T-helper 1 cell (primary cell): ENCODE measurements at places on chromosomes 16 and 17.

- no peak for DNase-seq
These were observed 159.6 kb upstream of the MPHOSPH6 start for GRCh38 chr16:82329504-82330192.

DNA sequence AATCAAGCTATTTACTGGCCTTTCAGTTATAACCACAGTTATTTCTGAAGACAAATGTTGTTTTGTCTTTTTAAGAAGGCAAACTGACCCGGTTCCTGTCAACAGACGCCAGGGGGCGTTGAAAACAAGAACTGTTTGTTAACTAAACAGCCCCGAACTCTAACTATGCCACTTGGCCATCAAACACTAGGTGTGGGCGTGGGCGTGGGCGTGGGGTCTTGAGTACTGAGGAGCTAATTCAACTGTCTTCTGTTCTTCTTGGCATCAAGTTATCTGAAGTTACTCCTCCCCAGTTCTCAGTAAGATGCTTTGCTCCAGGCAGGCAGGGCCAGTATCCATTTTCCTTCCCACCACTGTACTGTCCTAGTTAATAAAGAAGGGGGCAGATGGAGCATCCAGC is 63.3 kb upstream of the MTMR4 start:
- peak; percentile 14 for DNase-seq

DNA sequence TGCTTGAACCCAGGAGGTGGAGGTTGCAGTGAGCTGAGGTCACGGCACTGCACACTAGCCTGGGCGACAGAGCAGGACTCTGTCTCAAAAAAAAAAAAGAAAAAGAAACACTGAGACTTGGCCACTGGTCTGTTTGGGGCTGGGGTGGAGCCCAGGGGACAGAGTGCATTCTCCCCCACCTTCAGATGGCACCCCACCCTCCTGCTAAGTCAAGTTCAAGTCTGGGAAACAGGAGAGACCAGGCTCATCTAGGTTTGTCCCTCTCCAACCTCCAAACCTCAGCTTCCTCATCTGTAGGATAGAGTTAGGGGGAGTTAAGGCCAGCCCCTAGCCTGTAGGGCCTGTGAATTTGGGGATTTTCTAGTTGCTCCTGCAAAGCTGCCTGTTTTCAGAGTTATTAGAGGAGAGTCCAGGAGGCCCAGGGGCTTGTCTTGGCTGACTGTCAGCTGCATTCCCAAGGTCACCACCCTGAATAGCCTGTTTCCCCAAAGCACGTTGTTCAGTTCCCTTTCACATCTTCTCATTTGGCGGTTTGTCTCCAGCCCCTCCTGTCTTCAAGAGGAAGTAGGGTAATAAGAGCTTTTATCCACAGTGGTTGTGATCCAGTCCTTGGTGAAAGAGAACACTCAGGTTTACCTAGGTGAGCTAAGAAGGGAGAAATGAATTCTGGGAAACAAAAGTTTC is 2.2 kb downstream of the MT3 start:
- no peak for DNase-seq

- DNase-seq: no peak
These were observed 132.2 kb downstream of the IRF8 start for GRCh38 chr16:86031141-86031678.

GRCh38 chr16:57736419-57737351 is 1.1 kb downstream of the KATNB1 start:
- peak; percentile 36 for DNase-seq

DNA sequence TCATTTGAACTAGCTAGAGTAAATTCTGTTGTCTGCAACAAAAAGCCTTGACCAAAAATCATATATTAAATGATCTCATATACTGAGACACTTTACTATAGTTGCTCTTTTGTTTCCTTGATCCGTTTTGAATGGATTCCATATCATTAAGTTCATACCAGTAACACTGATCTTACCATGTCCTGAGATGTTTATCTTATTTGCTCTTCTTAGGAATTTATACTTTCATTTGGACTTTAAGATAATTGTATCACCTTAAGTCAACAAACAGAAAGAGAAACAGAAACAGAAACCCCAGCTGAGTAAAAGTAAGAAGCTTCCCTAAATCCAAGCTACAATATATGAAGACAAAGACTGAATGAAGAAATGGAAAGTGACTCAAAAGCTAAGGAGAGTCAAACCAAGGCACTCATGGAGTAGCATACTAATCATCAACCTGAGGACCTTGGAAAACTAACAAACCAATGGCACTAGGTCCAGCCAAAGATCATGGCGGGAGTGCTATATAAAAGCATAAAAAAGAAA is 106.5 kb upstream of the COX10 start:
- DNase-seq: no peak

DNA sequence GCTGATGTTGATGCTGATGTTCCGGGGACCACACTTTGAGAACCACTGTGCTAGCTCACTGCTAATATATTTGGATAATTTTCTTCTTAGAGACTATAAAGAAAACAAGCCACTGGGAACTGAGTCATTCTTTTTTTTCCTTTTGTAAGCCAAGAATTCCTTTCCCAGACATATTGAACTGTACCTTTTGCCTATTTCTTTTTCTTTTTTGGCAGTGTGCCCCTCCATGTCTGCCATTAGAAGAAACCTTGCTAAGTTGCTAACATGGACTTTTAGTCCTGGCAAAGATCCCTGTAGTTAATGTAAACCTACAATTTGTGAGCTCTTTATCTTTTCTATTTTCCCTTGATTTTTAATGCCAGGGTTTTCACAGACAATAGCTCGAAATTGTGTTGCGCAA is 17.3 kb upstream of the ERCC4 start:
- DNase-seq: no peak

GRCh38 chr17:12521416-12521815 is 144.3 kb upstream of the MYOCD start:
- DNase-seq: no peak

GRCh38 chr16:56897026-56897799 is 32.2 kb downstream of the SLC12A3 start:
- no peak for DNase-seq

DNA sequence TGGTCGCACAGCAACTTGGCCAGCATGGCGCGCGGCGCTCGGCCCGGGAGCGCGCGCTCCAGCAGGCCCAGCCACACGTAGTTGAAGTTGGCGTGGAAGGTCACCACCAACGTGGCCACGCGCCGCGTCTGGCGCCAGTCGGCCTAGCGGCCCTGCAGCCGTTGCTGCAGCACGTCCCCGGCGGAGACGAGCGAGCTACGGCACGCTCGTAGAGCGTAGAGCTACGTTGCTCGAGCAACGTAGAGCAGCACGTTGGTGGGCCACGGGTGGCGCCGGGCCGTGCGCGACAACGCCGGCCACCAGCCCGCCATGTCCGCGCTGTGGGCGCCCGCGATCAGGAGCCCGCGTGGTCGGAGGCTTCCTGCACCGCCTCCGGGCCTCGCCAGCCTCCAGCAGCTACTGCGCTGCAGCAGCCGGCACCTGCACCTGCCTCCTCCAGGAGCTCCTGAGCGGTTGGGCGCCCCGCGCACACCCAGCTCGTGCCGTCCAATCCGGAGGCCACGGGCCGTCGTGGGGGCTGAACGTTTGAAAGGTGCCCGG is 13.4 kb upstream of the SULT1A1 start:
- DNase-seq: no peak

DNA sequence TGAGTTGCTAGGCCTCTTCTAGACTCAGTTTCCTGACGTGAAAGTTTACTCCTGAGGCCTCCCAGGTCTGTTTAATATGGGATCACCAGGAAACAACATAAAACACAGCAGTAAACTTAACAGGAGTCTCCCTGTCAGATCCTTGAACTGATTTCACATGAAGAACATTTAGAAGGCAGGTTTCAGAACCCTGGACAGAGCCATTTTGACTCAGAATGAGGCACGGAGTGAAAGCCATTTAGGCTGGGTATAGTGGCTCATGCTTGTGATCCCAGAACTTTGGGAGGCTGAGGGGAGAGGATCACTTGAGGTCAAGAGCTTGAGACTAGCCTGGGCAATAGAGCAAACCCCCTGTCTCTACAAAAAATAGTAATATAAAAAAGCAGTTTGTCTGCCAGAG is 289.1 kb downstream of the CA10 start:
- DNase-seq: no peak

GRCh38 chr17:69500911-69501429 is 86.5 kb downstream of the MAP2K6 start:
- no peak for DNase-seq
